Panc1 (cell line): ENCODE measurements at places on chromosomes 12 and 14.

DNA sequence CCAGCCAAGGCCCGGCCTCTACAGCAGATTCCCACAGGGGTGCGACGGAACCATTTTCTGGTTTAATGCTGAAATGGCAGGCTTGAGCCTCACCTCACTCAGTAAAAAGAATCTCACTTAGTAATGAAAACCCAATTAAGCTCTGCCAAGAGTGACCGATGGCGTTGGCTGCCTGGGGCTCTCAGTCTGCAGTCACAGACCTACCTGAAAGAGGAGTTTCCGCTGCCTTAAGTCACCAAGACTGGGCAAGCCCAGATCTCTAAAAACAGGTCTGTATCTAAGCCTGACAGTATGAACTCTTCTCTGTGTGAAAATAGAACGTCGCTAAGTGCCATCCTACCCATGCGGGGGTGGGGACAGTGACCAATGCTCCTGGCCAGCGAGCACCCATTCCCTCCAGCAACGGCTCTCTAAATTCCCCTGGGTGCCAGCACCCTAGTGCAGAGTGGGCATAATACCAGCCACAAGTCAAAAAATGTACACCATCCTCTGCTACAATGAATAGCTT is 107.3 kb downstream of the FOXN3 start:
- DNase-seq: no peak

- DNase-seq: no peak
These were observed 62.0 kb downstream of the DACT1 start for GRCh38 chr14:58699681-58700205.

DNA sequence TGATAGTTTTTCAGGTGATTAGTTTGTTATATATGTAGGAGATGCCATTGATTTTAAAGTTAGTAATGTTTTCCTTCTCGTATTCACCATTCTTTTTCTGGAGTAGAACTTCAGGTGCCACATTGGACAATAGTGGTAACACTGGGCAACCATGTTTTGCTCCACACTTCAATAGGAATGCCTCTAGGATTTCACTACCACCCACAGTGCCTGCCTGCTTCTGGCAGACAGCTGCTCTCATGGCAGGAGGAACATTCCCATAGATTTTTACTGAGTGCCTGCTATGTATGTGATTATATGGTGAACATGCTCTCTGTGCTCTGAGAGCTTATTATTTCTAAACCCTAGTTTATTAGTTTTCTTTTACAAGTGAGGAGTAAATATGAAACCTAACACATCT is 53.7 kb downstream of the GCH1 start:
- no peak for DNase-seq

GRCh38 chr12:92395322-92395721 is 249.7 kb upstream of the BTG1 start:
- no peak for DNase-seq

DNA sequence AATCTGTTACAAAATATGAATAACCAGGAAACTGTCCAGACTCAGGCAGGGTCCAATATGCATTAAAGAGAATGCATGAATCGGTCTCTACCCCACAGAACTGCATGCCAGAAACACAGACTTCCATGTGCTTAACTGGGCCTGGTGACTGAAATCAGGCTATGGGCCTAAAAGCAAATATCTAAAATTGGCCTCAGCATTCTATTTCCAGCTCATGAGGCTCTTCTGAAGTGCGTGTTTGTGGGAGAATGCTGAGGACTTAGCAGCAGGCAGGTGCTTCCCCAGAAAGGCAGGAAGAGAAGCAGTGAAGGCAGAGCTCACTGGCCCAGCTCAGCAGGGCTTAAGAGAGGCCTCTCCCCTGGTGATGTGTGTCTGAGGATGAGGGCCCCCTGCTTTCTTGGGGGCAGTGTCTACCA is 48.5 kb downstream of the ADGRD1 start:
- no peak for DNase-seq

DNA sequence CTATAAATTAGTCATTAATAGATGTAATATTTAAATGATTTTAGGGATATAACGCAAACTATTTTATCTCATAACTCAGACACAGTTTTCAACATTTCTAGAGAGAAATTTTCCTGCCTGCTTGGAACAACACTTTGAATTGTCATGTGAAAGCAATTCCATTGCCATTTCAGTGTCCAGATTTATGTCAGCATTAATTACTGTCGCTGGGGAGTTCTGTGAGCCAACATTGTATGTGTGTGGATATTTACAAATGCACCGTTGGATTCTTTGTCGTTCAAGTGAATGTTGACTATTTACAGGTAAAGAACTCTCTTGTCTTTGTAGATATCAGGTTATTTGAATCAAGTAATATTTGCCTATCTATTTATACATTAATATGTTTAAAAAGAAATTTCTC is 465.3 kb upstream of the RGS6 start:
- DNase-seq: no peak

DNA sequence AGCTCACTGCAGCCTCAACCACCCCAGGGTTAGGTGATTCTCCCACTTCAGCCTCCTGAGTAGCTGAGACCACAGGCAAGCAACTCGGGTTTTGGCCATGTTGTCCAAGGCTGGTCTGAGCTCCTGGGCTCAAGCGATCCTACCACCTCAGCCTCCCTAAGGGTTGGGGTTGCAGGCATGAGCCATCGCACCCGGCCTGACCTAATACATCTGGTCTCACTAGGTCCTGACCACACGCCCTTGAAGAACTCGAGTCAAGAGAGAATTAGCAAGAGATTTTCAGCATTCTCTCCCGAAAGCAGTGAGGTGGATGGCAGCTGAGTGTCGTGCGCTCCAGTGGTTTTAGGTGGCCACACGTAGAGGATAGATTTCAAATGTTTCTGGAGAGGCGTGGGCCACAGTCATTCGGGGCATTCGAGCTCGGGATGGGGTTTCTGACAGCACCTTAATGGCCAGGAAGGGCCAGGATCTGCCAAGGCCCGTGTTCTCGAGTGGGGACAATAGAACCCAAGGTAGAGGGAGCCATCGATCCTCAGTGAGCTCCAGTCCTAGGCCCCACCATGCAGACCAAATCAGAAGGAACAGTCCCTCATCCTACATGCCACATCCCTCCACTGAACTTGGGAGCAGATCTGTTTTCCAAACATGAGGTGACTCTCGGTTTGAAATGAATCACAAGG is 193.1 kb downstream of the ALG10 start:
- no peak for DNase-seq

DNA sequence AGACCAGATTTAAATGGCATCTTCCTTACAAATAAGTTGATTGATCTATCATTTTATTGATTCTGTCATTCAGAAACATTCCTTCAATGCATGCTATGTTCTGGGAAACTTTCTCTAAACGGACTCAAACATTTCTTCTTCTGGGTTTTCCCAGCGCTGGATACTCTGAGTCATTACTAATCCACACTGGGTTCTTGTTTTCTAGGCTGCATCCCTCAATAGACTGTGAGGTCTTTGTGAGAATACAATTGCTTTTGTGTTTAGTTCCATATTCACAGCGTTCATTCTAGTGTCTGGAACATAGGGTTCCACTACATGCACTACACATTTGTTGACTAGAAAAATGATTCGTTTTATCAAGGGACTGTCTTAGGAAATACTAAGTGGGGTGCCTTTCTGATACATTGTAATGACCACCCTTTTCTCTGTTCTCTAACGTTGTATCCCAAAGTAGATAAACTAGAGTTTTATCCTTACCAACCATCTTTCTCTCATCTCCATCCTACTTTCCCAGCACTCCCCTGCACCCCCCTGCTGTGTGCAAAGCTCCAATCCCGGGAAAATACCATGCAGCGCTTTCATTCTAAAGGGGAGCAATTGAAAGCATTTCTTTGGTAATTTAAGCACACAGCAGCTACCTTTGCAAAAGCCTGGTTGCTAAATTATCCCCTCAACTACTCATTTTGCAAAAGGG is 878.7 kb downstream of the DIO2 start:
- no peak for DNase-seq

- no peak for DNase-seq
These were observed 400 bp downstream of the ADCY6 start for GRCh38 chr12:48788524-48788853.

DNA sequence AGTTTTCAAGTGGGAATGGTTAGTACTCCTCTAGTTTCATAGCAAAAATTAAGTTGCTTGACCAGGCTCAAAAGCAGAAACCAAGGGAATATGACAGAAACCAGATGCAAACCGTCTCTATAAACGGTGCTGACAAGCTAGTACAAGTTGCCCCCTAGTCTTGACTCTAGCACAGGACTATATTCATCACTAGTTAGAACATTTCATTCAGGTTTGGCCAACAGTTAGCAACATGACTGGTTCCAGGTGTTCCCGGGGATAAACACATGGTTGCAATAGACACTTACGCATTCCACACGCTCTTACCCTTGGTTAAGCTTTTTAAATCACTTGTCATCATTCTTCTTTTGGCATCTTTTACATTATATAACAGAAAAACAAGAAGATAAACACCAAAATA is 103.6 kb downstream of the SCFD1 start:
- no peak for DNase-seq

DNA sequence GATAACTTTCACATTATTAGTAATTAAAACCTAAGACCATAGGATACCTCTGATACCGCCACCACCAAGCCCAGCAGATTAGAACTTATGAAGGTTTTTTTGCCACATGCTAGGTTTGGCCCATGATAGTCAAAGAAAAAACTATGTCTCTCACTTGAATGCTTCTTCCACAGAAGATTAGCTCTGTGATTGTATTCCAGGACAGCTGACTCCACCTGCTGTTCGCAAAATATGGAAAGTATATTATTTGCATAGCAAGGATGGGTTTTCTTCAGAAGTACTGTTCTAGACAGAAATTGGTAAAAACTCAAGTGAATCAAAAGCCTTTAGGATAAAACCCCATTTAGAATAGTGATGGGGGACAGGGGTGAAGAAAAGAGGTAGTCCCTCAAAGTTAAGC is 42.2 kb downstream of the PPFIBP1 start:
- no peak for DNase-seq

DNA sequence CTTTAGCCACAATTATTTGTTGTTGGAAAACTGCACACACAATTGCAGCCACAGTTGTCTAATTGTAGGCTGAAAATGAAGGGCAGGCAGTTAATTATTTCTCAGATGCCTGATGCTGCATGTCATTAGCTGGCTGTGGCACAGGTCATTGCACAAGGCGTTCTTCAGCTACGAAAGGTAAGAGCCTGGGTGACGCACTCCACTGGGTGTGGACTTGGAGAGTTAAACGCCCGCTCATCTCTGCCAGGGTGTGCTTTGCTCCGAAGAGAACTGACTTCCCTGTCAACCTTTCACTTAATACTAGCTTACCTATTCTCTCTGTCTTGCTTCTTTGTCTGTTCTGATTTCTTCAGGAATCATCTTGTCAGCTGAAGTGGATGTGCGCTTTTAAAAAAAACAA is 91.4 kb upstream of the CPM start:
- DNase-seq: no peak

DNA sequence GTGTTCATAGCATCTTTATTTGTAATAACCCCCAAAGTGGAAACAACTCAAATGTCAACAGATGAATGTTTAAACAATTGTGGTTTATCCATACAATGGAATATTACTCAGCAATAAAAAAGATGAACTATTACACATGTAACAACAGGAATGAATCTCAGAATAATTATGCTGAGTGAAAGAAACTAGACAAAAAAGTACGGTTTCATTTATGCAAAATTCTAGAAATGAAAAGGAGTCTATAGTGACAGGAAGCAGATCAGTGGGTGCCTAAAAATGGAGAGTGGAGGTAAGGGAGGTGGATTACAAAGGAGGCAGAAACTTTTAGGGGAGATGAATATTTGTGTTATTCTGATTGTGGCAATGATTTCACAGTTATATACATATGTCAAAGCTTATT is 4.8 kb downstream of the PRKCH start:
- DNase-seq: no peak

DNA sequence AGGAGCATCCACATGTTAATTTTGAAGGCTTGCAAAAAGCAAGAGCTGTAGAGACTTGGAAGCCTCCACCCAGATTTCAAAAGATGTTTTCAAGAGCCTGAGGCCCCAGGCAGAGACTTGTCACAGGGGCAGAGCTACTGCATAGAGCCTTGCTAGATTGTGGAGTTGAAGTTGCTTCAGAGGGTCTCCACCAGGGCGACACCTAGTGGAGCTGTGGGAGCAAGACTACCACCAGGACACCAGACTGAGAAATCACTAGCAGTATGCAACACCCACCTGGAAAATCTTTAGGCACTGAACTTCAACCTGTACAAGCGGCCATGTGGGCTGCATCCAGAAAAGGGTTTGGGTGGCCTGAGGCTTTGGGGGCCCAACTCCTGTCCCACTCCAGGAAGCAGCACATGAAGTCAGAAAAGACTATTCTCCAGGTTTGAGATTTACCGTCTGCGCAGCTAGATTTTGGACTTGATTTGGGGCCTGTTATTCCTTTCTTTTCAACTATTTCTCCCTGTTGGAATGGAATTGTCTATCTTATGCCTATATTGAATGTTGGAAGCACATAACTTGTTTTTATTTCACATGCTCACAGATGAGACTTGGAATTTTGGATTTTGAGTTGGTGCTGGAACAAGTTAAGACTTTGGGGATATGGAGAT is 508.6 kb downstream of the FLRT2 start:
- no peak for DNase-seq

DNA sequence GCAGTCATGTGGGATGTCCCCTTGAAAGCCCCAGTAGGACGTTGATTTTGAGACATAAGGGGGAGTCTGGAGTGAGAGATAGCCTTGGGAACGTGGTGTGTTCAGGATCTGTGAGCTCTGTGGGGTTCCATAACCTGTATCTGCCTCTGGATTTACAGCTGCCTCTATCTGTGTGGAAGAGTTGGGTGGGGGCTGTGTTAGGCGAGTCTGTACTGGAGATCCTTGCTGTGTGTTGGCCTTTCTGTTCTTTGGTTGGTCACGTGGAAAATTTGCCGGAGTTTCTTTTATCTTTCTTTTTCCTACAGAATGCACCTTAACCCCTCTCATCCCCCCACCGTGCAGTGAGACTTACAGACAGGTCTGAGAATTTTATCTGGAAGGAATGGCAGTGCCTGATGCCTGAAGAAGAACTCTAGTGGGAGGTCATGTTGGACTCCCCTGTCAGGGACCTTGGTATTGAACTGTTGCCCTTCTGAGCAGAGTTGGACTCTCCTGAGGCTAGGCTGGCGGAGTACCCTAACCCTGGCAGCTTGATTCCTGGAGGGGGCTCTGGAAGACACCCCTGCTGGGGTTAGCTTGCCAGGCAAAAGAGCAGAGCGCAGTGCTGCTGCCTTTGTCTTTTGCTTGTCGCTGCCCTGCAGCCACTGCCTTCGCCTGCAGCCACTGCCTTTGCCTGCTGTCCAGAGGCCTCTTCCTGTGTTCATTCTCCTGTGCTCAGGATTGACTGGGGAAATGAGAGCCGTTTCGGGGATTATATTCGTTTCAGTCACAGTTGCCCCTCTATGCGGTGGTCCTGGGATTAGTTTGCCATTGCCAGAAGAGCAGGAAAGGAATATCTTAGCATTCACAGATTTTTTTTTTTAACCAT is 34.1 kb downstream of the ZNF664 start:
- no peak for DNase-seq

GRCh38 chr12:76947304-76947703 is 68.5 kb upstream of the CSRP2 start:
- DNase-seq: no peak

GRCh38 chr14:71709987-71710386 is 222.2 kb upstream of the RGS6 start:
- DNase-seq: no peak

GRCh38 chr12:122190842-122191668 is 8.1 kb downstream of the LRRC43 start:
- peak; percentile 57 for DNase-seq
